ENCODE measurements at places on chromosomes 6 and 20. TPM values are rescaled to one million over a fixed set of nuclear protein-coding genes. Genes with fewer than 3 reads are reported as not detected.
A peak's percentile ranks its signal among the peaks of the same experiment; 100 is the strongest.

- H3K27me3 ChIP-seq: no peaks in the 10 kb centered on the region
- H3K4me1 ChIP-seq: peaks cover 4% of the 10 kb centered on the region
- no peak overlapping the region for H3K27ac ChIP-seq
- H3K4me3 ChIP-seq: no peak overlapping the region
- DNase-seq: peak; percentile 25
These were observed 90.5 kb upstream of the SNX9 start for GRCh38 chr6:157732416-157733161.

DNA sequence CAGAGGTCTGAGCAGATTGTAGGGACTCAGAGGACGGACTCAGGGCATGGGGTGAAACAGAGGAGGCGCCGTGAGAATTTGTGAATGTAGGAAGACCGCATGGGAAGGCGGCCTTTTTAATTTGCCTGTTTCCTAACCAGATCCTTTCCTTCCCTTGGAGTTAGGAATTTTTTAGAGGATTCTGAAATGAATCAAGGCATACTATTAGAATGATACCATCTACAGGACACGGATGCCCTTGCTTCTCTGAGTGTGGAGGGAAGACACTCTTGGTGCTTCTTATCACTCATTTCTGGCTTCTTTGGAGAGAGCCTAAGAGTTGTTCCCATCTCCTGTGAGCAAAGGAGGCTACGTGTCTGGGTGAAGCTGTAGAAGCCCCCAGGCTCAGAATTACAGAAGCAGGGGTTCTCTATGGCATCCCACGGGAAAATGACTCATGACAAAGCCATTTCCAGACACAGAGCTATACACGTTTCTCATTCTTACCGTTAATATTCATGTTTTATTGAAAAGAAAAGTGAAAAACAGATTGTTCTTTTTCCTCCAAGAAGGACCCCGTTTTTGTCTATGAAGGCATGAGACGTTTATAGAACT, 148.5 kb downstream of the EDN3 start:
- DNase-seq: no peak
- peaks cover under 1% of the 10 kb centered on the region for H3K27me3 ChIP-seq
- no peaks in the 10 kb centered on the region for H3K36me3 ChIP-seq

GRCh38 chr6:26025047-26025893, 62.0 kb upstream of the HFE start:
- H3K4me1 ChIP-seq: peaks cover 26% of the 10 kb centered on the region
- peak overlapping the region; percentile 94 for H3K4me3 ChIP-seq
- no peaks in the 10 kb centered on the region for H3K36me3 ChIP-seq
- DNase-seq: peak; percentile 66
- no peaks in the 10 kb centered on the region for H3K27me3 ChIP-seq

GRCh38 chr6:142694054-142694453, 250.9 kb downstream of the HIVEP2 start:
- H3K4me1 ChIP-seq: no peaks in the 10 kb centered on the region
- DNase-seq: no peak
- no peak overlapping the region for H3K27ac ChIP-seq
- H3K4me3 ChIP-seq: no peak overlapping the region
- H3K36me3 ChIP-seq: no peaks in the 10 kb centered on the region

DNA sequence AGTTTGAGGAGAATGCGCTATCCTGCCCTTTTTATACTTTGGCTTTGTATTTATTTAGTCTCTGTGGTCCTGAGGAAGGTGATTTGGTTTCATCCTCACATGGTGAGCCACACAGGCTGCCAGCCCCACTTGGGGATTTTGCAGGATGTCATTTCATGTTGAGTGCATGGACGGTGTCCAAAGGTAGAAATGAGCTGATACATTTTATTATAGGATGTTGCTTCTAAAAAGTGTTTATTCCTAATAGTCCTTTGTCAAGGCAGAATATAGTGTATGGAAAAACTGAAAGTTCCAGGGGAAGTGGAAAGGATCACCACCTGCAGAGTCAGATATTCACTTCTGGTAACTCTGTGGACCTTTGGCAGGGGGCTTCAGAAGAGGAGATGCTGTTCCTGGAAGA, 434.6 kb downstream of the CD109 start:
- peaks cover 5% of the 10 kb centered on the region for H3K27me3 ChIP-seq
- no peaks in the 10 kb centered on the region for H3K4me1 ChIP-seq
- no peaks in the 10 kb centered on the region for H3K36me3 ChIP-seq
- H3K27ac ChIP-seq: no peak overlapping the region

DNA sequence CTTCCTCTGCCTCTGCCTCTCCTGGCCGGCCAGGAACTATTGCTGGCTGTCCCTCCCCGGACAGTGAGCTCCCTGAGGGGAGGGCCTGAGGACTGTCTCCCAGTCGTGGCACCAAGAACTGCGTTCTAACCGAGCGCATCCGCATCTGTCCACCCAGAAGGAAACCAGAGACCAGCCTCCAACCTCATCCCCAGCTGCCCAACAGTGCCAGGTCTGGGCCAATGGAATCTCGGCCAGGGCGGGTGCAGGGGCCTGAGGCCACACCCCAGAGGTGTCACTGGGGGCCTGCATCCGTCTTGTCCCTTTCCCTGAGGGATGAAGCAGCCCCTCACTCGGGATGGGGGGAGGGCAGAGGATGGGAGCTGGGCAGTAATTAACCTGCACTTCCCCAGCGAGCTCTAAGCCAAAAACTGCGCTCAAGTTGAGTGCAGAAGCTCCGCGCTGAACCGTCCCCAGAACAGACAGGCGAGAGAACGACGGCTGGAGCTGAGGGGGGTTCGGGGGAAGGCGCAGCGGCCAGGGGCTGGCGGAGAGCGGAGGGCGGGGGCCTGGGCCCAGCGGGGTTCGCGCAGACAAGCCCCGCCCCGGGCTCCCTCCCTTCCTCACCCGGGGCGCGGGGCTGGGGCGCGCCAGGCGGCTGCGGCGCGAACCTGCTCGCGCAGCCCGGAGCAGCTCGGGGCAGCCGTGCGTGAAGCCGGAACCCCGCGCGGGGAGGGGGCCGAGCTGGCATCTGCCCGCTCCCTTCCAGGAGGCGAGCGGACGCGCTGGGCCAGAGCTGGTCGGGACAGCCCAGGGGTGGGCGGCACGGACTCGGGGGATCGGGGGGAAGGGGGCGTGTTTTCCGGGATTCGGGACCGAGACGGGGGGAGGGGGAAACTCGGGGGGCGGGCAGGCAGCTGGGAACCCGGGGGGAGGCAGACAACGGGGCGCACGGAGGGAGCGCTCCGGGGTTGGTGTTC, 1.4 kb downstream of the TFEB start:
- H3K36me3 ChIP-seq: no peaks in the 10 kb centered on the region
- peak; percentile 92 for DNase-seq
- H3K27ac ChIP-seq: no peak overlapping the region
- H3K27me3 ChIP-seq: peaks cover 17% of the 10 kb centered on the region
- peak overlapping the region; percentile 74 for H3K4me3 ChIP-seq

EYA2 gene
- total RNA-seq: 20.5 TPM

SLC22A16 gene
- total RNA-seq: not detected

Measured in endodermal cell (in vitro differentiated cells).